ENCODE measurements at places on chromosomes 5 and 9.
A peak's percentile ranks its signal among the peaks of the same experiment; 100 is the strongest.

DNA sequence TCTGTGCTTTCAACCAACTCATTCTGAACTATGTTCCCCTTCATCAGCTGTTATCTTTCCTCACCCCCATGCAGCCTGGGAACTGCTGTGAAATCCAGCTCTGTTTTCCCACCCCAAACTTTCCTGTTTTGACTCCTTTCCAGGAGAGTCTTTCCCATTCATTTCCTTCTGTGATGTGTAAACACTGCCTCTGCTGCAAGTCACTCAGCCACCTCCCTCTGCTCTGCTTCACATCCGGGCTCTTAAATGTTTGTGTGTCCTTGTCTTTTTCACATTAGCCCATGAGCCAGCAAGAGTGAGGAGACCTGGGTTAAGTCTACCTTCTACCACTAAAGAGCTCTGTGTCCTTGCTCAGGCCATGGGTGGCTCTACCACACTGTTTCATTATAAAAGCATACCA is 137.5 kb downstream of the ICE1 start:
- no peak for DNase-seq

GRCh38 chr9:71680189-71680980 is 87.9 kb downstream of the CEMIP2 start:
- DNase-seq, result no peak

GRCh38 chr5:94433397-94434163 is 184.8 kb downstream of the KIAA0825 start:
- DNase-seq, result no peak

DNA sequence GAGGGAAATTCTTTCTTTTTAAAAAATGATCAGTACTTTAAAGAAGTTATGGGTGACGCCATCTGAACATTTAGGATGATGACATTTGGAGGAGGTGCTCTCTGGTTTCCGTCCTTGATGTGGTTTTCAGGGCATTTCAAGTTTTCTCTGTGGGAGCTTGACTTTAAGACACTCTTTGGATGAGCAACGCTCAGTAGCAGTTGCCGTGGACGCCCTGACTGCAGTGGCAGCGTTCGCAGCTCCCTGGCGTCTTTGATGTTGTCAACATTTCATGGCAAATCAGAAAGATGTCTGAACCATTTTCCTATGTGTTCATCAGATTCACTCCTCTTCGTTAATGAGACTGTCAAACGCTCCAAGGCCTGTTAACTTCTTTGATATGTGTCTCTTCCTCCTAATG is 86.1 kb downstream of the ZNF354C start:
- no peak for DNase-seq

DNA sequence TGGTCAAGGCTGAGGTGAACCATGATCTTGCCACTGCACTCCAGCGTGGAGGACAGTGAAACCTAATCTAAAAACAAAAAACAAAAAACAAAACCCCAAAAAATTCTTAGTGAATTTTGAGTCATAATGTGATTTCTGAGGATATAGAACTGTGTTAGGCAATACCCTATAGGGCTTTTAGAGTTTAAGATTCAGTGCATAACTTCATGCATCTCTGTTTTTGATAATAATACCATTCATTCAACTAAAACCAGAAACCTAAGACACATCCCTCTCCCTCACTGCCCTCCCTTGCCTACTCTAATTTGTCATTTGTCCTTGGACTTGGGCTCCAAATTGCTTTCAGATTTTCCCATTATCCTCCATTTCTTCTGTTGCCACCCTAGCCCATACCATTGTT is 405.7 kb upstream of the EDIL3 start:
- DNase-seq, result no peak

DNA sequence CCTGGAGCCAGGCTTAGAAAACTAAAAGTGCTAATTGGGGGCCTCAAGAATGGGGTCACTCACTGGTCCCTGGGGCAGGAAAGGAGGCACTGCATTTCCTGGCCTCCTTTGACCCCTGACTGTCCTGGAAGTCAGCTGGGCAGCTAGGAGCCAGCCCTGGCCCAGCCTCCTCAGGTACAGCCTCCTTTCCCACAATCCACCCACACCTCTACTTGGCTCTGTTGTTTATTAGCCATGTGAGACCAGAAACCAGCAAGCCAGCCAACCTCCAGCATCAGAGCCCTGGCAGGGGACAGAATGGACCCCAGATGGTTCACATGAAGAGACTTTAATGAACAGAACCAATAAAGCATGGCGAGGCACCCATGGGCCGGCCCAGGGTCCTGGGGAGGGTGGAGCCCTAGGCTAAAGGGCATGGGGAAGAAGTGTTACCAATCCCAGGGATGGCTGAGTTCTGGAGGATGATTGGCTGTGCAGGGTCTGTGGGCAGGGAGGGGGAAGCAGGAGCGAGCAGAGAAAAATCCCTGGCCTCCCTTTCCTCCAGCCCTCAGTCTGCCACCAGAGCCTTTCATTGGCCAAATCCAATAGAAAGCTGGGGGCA is 55.3 kb upstream of the ANGPTL2 start:
- no peak for DNase-seq

GRCh38 chr5:172064358-172064757 is 57.9 kb upstream of the FBXW11 start:
- no peak for DNase-seq

GRCh38 chr5:151528153-151528552 is 63.0 kb downstream of the FAT2 start:
- DNase-seq, result no peak

GRCh38 chr5:41636605-41637004 is 126.2 kb upstream of the PLCXD3 start:
- DNase-seq, result peak; percentile 28

DNA sequence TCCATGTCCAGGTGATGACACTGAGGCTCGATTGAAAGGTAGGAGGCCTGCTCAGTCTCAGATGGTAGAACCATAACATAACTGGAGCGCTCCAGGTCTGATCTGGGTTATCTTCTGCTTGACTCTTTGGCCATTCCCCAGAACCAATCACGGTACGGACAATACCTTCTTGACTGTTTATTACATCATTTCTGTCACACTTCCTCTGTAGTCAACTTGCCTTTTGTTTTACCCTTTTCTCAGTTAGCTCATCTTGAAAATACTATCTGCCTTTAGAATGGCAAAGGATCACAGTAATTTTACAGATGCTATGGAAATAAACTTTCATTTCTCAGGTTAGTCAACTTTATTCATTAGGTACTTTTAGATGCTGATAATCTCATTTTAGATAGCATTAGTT is 22.4 kb downstream of the GLRA1 start:
- no peak for DNase-seq

GRCh38 chr5:179166886-179167841 is 107.0 kb downstream of the ZNF354C start:
- no peak for DNase-seq

- DNase-seq, result no peak
These were observed 88.0 kb upstream of the ELL2 start for GRCh38 chr5:96049398-96050272.

DNA sequence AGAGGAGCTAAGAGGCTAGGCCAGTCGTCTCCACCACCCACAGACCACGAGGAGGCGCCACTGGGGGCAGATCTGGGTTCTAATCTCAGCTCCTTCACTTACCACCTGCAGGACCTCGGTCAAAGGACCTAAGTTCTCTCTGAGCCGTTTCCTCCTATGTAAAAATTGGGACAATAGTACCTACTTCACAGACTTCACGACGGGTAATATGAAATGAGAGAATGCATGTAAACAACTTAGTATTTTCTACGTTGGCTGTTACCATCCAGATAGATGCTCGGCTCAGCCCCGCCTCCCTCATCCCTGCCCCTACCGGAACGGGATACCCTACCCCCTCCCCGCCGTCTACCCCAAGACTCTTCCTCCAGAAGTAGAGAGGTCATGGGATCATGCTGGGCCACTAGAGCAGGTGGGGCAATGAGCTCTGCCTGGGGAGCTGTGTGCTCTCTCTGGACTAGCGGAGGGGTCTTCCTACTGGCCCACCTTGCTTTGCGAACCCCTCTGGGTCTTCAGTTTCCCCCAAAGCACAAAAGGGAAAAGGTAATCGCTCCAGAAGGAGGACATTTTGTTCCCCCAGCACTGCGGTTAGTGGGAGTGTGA is 541 bp downstream of the GNPDA1 start:
- DNase-seq, result no peak

DNA sequence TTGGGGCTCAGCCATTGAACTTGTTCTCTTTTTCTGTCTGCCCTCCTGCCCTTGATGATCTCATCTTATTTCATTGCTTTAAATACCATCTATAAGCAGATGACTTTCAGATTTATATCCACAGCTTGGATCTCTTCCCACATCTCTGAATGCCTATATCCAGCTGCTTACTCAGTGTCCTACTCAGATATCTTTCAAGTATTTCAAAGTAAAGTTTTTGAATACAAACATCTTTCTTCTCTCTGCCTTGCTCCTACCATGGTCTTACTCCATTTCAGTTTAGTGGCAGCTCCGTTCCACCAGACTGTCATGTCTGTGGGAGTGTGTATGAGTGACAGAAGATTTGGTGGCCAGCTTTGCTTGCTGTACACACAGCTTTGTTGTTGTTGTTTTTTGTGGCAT is 59.7 kb downstream of the ERBIN start:
- DNase-seq, result no peak
